Stimulated activated CD4-positive, alpha-beta T cell treated with anti-CD3 and anti-CD28 coated beads, Interleukin-15, amount 100 ng/mL, for 1 hour (primary cell): ENCODE measurements at places on chromosomes 7 and 10.

DNA sequence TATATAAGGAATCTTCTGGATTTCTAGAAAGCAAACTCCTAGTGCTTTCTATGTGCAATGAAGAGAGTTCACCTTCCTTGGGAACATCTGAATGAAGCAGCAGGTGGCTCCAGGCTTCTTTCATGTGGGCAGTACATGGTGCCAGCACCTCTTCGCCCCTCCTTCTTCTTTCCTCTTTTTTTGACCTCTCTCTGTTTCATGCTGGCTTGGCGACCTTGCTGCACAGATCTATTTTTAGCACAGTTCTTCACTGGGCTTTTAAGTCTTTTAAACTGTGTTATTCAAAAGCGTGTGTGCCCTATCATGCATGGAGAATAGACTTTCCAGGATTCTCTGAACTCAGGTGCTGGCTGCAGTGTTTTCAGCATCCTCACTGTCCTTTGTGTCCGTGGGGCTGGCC is 400.3 kb upstream of the PRKCQ start:
- DNase-seq: no peak

DNA sequence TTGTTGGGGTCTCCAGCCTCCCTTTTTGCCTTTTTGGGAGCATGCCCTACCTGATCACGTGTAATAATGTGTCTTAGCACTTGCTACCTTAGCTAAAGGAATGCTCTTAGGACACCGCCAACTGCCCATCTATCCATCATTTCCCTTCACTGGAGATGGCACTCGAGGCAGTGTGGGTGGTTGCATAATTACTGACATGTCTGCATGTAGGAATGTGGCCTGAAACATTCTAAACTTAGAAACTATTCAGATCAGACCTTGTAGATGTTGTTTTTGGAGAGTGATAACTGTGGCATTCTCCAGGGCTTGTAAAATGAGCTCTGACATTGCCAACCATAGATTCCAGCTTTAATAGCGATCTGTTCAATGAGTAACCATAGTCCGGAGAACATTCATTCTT is 365.8 kb downstream of the BBS9 start:
- DNase-seq: no peak

DNA sequence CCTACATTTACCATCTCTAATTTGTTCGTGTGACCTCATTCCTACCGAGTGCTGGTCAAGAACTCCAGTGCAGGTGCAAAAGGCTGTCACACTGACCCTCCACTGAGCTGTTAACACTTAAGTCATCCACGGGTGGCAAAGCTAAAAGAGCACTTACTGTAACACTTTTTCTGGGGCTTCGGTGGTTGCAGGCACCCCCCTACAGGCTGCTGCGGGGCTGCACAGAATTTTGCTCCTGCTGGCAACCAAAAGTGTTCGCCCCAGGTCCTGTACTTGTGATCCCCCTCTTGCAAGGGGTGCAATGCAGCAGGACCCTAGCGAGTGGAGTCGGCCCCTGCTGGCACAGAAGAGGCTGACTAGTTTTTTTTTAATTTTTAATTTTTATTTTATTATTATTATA is 298.9 kb upstream of the CNTNAP2 start:
- DNase-seq: no peak

- DNase-seq: no peak
Measured at GRCh38 chr7:39341083-39341482, 225.1 kb upstream of the YAE1 start.

DNA sequence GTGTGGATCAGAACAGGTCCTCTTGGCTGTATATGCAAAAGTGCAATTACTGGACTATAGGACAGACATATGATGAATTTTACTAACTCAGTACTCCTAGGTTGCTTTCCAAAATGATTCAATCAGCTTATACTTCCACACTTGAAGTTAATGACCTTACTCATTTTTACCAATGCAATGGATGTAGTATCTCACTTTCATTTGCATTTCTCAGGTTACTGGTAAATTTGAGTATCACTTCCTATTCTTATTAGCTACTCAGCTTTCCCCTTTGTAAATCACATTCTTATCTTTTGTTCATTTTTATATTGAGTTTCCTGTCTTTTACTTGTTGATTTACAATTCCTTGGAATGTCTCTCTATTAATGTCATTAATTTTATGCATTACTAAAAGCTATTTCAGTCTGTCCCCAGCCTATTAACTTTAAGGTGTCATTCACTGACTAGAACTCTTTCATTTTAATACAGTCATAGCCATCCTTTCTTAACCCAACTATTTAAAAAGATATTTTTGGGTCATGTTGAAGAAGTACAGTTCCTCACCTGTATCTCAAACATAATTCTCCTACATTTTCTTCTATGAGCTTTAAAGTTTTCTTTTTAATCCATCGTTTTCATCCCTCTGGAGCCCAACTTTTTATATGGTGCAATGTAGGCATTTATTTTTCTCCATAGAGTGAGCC is 88.6 kb downstream of the VIM start:
- no peak for DNase-seq

DNA sequence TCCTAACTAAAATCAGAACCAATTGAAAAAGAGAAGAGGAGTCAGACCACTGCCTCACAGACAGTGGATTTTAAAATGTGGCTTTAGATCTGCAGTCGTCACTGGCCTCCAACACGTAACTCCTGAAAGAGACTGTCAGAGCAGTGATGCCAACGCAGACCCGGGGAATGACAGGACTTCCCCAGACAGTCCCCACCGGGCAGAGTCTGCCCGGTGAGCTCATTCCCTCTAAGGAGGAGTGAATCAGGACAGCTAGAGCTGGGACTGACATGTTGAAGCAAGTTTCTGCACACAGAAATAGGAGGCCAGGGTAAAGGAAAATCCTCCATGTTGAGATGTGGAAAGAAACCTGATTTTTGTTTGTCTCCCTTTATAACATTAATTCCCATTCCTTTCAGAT is 105.0 kb downstream of the TES start:
- DNase-seq: no peak

DNA sequence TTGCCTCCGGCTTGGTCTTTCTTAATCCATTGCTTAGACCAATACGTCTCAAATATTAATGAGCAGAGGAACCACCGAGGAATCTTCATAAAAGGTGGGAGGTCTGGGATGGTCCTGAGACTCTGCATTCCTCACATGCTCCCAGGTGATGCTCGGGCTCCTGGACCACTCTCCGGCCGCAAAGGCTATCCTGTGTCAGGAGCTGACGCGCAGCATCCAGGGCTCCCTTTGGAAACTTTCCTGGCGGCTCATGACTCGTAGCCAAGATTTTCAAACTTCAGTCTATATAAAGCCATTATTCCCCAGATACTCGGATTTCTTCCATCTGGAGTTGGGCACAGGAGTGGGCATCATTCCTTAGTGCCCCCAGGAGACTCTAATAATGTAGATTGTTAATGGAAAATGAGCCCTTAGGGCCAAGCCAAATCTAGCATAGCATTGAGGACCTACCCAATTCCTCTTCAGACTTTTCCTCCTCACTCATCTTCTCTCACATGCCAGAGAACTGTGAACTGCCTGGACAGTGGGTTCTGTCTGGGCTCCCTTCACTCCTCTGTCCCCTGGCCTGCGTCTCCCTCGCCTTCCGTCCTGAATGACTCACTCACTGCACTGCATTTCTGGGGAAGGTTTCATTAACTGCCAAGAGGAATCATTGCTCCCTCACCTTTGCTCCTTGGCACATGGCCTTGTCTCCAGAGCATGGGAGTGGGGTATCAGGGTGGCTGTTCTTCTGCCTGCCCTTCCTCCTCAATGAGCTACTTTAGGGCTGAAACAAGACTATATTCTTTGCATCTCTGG is 89.3 kb downstream of the MKI67 start:
- no peak for DNase-seq

DNA sequence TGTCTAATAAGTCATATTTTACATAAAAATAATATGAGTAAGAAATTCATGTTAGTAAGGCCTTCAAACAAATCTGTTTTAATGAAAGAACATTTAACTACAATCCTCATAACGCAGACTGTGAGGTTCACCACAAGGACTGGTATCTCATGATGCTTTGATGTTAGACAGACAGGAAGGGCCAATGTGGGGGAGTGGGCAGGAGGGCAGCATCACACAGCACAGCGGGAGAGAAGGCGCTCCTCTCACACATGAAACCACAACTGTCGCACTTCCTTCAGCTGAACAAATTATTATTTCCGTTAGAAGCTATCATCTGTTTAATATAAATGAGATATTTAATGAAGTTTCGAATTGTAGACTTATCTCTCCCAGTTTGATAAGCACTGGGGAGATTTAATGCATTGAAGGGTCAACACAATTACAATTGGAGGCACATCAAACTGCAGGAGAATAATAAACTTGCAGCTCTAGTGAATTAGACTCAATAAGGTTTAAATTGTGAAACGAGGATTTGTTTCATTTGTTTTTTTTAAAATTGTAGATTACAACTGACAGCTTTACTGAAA is 466.1 kb downstream of the PARD3 start:
- no peak for DNase-seq

- DNase-seq: no peak
Measured at GRCh38 chr10:29946953-29947700, 112.3 kb downstream of the JCAD start.

GRCh38 chr7:30303312-30304039 is 19.1 kb downstream of the ZNRF2 start:
- DNase-seq: no peak

DNA sequence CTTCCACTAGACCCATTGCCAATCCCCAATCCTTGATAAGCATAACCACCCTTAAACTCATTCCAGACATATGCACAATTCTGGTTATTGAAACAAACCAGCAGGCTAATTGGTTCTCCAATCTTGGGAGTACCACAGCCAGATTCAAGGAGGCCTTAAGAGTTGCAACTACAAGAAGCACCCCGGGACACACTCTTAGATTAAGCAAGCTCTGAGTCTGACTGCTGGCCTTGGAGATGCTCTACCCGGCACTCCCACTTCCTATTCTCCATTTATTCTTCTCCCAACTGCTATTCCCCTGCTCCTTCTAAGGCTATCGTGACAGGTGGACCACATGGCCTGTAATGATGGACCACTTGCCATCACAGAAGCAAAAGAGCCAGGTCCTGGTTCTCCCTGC is 40.3 kb downstream of the CYTH3 start:
- DNase-seq: no peak

DNA sequence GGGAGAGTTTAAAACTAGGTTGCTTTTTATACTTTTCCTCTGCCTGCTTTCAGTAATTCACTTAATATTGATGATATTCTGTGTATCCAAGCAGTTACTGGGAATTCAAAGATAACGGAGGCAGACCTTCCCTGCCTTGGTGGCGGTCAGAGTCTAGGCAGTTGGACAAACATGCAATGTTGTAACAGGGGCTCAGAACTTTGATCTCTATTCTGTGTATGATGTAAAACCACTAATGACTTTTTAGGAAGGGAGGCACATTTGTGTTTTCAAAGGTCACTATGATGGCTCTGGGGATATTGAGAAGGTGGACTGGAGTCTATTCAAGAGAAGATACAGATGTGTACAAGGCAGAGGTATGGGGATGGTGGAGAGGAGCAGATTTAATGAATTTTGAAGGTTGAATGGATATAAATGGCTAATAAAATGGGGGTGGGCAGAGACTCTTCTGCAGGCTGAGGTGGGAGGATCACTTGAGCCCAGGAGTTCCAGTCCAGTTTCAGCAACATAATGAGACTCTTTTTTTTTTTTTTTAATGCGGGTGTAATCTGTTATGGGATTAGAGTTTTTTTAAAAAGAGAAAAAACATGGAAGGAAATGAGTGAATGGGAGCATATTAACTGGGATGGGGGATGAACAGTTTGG is 5.7 kb upstream of the PON2 start:
- no peak for DNase-seq

- no peak for DNase-seq
Measured at GRCh38 chr10:99784727-99785441, 2.4 kb downstream of the ABCC2 start.

DNA sequence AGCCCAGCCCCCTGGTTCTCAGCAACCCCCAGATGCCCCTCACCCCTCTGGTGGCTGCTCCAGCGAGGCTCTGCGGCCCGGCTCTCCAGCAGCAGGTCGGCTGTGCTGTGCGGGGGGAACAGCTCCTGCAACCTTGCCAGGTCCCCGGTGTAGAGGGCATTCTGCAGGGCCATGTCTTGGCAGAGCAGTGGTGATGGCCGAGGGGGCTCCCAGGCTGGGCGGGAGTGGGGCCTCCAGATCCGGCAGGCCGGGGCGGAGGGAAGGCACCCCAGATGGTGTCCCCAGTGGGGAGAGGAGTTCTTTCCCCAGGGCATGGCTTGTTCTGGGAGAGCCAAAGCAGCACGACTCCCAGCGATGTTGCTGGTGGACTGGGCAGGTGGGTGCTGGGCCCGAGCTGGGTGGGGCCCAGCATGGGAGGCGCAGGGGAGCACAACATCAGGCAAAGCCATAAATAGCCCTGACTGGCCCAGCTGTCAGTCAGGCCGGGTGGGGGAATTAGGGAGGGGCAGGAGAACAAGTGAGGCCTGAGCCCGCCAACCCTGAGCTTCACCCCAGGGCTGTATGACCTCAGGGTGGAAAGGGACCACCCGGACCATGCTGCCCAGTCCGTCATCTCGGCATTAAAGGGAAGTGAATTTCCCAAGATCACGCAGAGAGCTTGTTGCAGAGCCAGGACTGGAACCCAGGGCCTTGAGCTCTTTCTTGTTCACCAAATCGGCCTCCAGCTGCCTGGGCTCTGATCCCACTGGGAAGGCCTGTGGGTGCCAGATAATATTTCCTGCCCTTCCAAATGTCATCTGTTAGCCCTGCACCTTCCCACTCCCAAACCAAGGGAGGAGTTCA is 580 bp upstream of the ASB10 start:
- DNase-seq: no peak

DNA sequence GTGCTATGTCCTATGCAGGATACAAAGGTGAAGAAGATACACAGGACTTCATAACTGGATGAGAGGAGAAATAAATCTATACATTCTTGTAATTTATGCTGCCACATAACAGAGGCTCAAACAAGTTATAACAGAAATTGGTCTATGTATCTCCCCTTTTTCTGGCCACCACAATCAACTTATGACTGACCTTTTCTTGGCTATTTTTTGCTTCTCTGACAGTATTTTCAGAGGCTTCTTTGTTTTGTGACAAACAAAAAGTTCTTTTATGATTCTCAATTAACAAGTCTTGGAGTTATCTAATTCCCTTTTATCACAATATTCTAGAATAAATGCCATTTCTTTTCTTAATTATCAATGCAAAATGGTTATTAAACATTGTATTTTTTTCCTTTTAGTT is 953.0 kb upstream of the ZWINT start:
- DNase-seq: no peak

- no peak for DNase-seq
Measured at GRCh38 chr10:125190946-125191345, 30.6 kb upstream of the CTBP2 start.

DNA sequence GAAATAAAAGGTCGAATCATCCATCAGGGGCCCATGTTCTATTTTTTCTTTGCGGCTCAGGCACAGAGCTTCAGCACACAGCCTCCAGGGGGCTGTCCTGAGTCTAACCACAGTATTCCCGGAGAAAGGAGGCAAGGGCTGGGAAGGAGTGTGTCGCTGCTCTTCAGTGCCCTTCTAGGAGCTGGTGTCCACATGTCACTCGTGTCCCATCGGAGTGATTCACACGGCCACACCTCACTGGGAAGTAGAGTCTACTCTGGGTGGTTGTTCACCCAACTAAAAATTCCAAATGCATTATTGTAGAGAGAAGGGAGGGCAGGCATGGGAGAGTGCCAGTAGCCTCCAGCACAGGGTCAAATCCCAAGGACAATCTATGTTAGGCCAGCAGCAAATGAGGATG is 114.8 kb upstream of the LANCL2 start:
- DNase-seq: no peak
